ENCODE measurements at places on chromosomes 6 and 20.

- DNase-seq = no peak
Observed at GRCh38 chr6:14635195-14635594, 517.6 kb downstream of the CD83 start.

GRCh38 chr20:23087587-23088251 lies 1.6 kb upstream of the CD93 start:
- DNase-seq = no peak

DNA sequence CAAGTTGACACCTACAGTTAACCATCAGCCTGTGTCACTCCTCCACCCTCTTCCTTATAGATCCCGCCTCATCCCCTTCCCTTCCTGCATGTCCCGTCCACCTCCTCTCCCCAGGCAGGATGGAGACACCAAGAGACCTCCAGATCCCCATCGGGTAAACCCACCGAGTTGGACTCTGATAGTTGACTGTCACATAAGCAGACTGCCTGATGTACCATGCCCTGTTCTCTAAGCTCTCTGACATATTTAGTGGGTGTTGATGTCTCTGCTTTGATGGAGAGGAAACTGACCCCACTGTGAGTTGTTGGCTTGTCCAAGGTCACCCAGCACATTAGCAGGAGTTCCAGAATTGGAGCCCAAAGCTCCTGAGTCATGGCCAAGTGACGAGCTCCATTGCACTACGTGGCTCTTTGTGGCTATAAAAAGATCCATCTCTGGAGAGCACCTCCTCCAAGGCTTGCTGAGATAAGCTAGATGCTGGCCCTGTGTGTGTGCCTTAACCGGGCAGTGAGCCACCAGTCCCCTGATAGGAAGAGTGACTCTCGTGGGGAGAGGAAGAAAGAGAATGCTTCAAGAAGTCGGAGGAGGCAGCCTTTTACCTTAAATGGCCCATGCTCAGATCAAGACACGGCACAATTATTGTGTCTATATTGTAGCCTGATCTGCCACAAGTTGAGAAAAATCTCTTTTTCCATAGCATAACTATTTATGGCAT lies 236.0 kb upstream of the ECI2 start:
- DNase-seq = no peak

GRCh38 chr6:27500177-27500576 lies 27.3 kb upstream of the ZNF184 start:
- no peak for DNase-seq

DNA sequence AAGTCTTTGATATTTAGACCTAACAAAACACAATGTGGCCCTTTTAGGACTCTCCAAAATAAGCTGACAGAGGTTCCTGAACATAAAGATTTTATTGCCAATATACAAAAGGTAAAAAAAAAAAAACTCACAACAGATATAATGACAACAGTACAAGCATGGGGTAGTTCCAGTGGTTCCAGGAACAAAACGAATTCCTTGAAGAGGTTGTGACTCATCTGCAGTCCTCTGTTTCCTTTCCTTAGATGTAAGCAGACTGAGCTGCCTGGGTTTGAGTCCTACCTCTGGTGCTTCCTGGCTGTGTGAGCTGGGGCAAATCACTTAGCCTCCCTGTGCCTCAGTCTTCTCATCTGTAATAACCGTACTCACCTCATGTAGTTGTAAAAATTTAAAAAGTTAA lies 13.3 kb upstream of the CTAGE9 start:
- no peak for DNase-seq

- DNase-seq = no peak
Observed at GRCh38 chr6:24666097-24666640, 530 bp downstream of the TDP2 start.

GRCh38 chr6:132820629-132821381 lies 6.4 kb downstream of the RPS12 start:
- no peak for DNase-seq

DNA sequence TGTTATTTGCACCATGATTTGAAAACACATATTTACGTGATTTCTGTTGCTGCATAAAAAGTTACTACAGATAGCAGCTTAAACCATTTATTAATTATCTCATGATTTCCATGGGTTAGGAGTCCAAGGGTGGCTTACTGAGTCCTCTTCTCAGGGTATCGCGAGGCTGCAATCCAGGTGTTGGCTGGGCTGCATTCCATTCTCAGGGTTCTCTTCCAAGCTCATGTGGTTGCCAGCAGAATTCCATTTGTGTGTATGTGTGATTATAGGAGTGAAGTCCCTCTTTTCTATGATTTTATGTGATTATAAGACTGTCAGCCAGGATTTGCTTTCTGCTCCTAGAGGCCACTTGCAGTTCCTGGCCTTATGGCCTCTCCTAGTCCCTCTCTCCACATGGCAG lies 135.1 kb downstream of the FAM83B start:
- no peak for DNase-seq
